ENCODE measurements at places on chromosomes 16 and 17. TPM values are rescaled to one million over a fixed set of nuclear protein-coding genes. Genes with fewer than 3 reads are reported as not detected.

- DNase-seq, result no peak
Observed at GRCh38 chr17:4769628-4770027, 2.1 kb upstream of the TM4SF5 start.

- no peak for DNase-seq
Observed at GRCh38 chr16:54976651-54977200, 46.1 kb downstream of the IRX5 start.

- DNase-seq, result no peak
Observed at GRCh38 chr17:21711182-21711581, 18.9 kb downstream of the KCNJ18 start.

Gene DNAAF8
- 0.19 TPM for total RNA-seq

Gene TGFB1I1
- total RNA-seq, result 4.0 TPM

Gene KRTAP9-2
- not detected for total RNA-seq

GRCh38 chr16:65697521-65697920, 575.7 kb upstream of the CDH11 start:
- DNase-seq, result no peak

DNA sequence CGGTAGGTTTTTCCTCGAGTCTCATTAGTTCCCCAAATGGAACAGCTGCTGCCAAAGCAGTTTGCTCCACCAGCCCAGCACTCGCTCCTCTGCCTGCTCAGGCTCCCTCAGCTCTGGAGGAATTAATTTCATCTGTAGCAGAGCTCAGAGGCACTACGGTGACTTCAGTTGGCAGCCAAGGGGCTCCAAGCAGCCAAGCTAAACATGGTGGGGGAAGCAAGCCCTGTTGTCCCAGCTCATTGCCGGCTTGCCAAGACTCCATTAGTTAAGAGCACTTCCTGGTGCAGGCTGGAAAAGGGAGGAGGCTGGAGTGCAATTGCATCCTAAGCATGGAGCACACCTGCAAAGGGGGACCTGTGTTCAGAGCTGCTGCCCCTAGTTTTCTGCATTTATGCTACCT, 78.7 kb upstream of the GPRC5B start:
- DNase-seq, result no peak

Gene OR2C1
- 1.4 TPM for total RNA-seq

GRCh38 chr16:25692351-25692741, 587 bp downstream of the HS3ST4 start:
- no peak for DNase-seq

DNA sequence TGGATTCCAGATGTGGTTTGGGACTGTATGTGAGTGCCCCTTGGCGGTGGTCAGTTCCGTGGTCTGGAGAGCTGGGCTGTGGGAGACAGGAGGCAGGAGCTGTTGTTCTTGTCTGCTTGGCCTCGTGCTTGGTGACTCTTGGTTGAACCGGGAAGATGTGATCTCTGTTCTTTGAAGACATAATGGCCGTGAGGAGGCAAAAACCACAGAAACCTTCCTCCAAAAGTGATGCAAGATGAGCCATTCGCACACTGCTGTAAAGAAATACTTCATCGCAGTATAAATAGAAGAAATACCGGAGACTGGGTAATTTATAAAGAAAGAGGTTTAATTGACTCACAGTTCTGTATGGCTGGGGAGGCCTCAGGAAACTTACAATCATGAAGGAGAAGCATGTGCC, 128.8 kb downstream of the RAP1GAP2 start:
- no peak for DNase-seq

DNA sequence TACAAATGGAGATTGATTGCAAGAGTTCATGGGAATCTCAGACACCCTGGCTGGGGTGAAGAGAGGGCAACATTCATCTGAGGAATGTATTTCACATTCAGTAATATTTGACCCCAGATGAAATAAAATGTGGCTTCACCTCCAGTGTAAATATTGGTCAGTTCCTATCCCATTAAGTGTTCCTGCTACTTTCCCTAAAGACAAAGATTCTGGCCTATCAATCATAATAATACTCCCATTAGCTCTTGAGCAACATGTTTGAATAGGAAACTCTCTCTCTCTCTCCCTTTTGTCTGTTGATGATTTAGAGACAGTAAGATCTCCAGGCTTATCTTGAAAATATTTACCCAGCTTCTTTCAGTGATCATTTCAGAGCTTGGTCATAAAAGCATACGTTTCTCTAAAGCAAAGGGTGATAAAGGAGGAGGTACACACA, 70.1 kb downstream of the KCNJ2 start:
- DNase-seq, result no peak

Gene ZNF75A
- total RNA-seq, result 111 TPM

DNA sequence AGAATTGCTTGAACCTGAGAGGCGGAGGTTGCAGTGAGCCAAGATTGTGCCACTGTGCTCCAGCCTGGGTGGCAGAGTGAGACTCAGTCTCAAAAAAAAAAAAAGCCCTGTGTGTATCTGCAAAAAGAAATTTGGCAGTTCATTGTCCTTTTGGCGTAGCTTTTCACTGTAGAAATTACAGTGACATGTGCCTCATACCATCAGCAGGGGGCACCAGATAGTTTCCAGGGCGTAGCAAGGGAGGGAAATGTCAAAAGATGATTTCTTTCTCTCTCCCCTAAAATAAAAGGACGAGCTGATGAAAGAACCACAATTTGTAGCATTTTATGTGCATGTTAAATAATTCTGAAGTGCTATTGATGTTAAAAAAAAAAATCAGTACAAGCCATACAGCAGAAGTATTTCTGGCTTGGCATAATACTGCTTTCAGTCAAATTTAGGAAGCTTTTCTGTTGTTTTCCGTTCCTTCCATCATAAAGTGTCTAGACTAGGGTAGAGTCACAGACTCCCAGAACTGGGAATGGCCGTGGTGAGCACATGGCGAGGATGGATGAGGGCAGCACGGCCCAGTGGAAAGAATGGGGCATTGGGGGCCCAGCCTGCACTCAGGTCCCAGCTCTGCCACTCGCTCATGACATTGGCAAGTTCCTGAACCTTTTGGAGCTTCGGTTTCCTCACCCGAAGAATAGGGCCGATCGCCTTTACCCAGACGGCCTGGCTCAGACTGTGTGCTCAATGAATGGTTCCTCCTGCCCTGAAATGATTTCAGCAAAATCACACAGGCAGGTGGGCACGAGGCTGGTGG, 59.8 kb upstream of the RPH3AL start:
- DNase-seq, result peak; percentile 76

Gene MRPL58
- total RNA-seq, result 23.3 TPM

- no peak for DNase-seq
Observed at GRCh38 chr17:183021-183420, 1.6 kb upstream of the DOC2B start.

GRCh38 chr16:80751167-80751566, 53.2 kb downstream of the CDYL2 start:
- DNase-seq, result no peak

GRCh38 chr16:54897930-54898329, 32.7 kb upstream of the IRX5 start:
- no peak for DNase-seq

DNA sequence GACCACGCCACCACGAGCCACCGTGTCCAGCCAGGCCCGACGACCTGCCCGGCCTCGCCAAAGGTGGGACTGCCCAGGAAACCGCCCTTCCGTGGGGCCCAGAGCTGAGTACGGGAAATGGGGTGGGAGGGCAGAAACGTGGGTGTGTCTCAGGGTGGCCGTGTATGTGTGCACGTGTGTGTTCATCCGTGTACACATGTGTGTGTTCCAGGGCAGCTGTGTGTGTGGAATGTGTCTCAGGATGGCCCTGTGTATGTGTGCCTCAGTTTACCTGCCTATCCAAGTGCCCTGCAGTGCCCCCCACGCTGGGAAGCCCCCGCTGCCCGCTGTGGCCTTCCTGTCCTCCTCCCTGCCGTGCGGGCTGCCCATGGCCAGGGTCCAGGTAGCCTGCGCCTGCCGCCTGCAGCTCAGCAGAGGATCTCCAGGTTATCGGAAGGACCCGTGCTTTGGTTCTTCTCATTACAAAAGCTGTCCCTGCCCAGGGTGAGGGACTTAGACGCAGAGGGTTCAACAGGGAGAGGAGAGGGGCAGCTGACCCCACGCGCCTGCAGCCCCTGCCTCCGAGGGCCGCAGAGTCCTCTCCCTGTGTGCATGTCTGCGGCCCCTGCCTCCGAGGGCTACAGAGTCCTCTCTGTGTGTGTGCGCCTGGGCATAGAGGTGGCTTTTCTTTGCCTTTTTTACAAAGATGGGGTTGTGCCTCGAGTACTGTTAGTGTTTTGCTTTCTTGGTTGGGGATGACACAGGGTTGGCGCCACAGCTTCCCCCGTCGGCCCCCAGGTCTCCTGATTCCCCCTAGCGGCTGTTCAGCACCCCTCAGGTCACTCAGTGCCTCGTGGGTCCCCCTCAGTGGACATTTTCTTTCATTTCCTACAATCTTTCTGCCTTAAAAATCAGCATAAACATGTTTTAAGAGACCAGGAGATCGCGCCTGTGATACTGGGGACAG, 23.6 kb downstream of the ZNF469 start:
- DNase-seq, result no peak

DNA sequence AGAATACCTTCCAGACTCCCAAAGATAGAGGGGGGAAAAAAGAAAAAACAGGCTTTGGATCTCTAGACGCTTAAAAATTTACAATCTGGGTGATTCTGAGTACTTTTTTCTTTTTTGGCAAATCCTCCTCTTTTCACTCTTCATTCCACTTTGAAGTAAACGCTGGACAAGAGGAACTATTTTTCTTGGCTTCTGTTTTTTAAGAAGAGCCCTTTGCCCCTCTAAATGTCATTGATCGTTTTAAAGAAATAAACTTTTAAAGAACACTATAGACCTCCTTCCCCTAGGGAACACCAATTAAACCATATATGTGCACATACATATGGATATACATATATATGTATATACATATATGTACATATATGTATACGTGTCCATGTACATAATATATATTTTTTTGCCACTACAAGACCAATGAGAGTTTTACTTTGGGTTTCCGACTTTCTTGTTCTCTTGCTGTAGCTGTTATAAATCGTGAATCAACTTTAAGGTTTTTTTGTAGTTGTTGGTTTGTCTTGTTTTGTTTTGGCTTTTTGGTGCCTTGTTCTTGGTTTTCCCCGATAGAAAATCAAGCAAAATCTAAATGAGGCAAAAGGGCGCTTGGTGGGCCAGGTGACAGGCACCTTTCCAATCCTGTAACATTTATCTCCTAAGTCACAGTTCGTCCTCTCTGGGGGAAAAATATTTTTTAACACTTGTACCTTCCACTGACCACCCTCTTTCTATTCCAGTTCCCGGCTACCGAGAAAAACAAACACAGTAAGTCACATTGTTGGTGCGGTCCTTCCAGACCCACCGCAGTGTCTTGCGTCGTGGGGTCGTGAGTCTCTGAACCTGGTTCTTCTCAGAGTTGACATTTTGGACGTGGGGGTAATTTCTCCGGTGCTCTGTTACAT, 4.4 kb downstream of the FOXF1 start:
- DNase-seq, result no peak

Gene TRIM37
- 28.3 TPM for total RNA-seq

DNA sequence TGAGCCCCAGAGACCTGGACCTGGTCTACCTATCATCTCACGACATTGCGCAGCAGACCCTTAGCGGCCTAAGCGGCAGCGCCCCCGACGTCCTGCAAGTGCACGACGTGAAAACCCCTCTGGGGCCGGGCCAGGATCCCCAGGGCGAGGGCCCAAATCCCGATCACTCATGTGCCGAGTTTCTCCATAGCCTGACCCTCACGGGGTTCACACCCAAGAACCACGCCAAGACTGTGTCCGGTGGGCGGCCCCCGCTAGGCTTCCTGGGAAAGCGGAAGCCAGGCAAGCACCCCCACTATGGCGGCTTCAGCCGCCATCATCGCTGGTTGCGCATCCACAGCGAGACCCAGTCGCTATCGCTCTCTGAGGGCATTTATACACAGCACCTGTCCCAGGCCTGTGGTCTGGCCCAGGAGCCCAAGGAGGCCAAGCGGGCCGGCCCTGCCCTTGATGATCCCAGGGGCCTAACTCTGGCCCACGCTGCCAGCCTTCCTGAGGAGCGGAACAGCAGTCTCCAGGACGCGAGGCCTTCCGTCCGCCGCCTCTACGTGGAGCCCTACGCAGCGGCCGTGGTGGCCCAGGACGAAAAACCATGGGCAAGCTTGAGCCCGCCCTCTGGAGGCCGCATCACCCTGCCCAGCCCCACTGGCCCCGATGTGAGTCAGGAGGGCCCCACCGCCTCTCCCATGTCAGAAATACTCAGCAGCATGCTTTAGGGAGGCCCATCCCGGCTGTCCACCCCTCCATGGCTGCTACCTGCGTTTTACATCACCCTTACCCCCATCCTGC, 82.8 kb upstream of the NOG start:
- peak; percentile 3 for DNase-seq

Gene TANC2
- total RNA-seq, result 20.4 TPM

Gene SMPD3
- total RNA-seq, result 1.2 TPM

DNA sequence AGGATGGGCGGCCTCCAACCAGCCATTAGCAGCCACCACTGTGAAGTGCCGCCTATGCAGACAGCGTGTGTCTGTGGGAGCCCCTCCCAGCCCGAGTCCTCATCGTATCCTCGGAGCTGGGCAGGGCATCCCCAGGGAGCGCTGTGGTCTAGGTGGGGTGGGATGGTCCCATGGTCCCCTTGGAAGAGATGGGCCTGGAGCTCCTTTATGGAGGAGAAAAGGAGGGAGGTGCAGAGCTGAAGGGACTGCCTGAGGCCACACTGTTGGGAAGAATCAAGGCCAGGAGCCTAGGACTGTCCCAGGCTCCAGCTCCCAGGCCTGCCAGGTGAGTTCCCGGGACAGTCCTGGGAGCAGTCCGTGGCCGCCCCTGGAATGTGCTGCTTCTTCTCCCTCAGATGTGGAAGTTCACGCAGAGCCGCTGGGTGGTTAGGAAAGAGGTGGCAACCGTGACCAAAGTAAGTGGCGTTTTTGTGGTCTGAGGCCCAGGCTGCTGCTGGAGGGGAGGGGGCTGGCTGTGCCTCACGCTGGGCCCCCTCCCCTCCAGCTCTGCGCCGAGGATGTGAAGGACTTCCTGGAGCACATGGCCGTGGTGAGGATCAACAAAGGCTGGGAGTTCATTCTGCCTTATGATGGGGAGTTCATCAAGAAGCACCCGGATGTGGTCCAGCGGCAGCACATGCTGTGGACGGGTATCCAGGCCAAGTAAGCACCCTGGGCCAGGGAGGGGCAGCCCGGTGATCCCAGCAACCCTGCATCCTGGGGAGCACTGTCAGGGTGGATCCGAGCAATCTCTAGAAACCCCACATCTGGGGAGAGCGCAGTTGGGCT, 27.0 kb downstream of the POLR3E start:
- no peak for DNase-seq

- no peak for DNase-seq
Observed at GRCh38 chr17:68679882-68680281, 78.7 kb upstream of the FAM20A start.

DNA sequence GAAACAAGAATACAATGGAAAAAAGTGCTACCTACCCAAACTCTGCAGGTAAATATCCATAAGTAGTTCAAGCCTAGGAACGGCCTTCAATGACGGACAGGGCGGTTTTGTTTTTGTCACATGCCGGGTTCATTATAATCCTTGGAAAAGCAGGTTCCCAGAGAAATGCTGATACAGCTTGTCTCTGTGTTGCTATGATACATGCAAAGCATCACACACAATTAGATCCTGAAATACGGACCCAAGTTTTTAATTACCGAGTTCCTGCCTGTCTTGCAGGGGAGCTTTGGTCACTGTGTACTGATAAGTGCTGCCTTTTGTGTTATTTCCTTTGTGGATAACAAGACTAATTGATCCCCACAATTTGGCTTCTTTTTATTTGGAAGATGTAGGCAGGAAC, 217.4 kb downstream of the HAPSTR1 start:
- DNase-seq, result no peak

- DNase-seq, result no peak
Observed at GRCh38 chr16:508884-509736, 18.4 kb upstream of the CAPN15 start.

Data from B cell (primary cell).